ENCODE measurements at places on chromosomes 2 and 18.
A peak's percentile ranks its signal among the peaks of the same experiment; 100 is the strongest.

DNA sequence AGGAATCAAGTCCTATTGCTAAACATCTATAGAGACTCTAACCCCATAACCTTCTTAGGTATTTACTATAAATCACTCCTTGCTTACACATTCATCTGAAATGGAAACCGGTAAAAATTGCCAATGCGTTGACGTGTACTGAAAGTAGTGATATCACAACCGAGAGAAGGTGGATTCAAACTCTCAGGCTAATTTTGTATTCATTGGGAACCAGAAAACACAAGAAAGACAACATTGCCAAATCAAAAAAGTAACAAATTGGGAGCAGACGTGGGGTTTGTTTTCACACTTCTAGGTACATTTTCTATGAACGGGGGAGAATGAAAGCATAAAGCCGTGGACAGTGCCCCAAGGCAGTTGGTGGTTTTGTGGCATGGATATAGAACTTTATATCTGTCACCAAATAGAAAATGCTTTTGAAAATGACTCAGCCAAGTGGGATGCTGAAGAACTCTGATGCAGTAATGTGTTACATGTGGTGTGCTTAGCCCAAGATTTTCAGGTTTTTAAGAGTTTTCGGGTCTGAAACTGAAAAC, 155.1 kb upstream of the RASGRP3 start:
- DNase-seq, result no peak

DNA sequence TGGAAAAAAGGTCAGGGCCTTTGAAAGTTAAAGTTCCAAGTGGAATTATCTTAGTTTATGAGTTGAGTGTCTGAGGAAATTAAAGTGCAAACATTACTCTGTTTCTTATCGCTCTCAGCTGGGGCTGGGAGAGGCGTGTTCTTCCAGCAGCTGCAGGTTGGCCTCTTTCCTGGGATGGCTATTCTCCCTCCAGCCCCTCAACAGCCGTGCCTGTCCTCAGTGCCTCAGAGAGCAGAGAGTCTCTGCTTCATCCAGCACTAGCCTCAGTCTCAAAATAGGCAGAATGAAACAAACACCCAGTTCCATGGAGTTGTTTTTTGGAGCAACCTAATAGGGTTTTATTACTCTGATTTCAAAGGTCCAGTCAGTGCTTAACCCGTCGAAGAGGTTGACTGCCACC, 298.1 kb downstream of the GALR1 start:
- no peak for DNase-seq

DNA sequence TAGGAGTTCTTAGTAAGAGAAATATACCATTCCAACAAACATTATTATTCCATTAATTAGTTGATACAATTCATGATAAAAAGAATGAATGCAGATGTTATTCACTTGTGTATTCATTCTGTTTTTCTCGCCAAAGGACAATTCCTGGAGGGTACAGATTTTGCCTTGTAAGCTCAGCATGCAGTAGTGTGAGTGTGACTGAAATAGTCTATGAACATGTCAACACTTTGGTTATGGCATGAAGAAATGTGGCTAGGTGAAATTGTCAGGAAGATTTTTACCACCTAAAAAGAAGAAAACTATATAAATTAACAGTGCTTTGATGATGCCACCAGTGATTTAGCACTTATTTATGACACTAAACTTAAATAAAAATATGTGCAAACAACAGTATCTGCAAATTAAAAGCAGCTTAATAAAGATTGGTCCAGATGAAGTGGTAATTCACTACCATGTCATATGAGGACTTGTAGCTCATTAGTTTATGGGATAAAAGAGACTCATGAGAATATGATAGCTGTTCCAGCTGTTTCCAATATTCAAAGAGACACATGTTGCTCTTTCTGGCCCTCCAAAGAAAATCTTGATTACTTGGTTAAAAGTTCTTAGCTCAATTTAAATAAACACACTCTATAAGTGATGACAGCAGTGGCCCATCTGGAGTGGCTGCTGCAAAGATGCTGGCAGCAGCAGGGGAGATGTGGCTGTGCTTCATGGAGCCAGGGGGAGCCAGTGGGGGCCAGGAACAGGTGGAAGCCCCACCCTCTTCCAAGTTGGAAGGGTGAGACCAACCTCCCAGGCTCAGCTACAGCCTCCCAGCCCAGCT, 165.0 kb downstream of the CDH19 start:
- no peak for DNase-seq

DNA sequence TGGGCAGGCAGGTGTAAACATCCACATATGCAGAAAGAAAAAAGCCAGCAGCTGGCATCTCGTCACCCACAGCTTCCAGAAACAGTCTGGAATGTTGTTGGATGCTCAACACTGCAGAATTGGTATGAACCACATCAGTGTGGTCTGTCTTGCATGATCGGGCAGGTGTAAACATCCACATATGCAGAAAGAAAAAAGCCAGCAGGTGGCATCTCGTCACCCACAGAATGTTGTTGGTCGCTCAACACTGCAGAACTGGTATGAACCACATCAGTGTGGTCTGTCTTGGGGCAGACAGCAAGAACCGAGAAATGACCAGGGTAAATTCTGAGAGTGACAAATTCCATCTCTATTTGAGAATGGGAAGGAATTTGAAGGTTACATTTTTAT, 39.6 kb downstream of the DOCK10 start:
- no peak for DNase-seq

DNA sequence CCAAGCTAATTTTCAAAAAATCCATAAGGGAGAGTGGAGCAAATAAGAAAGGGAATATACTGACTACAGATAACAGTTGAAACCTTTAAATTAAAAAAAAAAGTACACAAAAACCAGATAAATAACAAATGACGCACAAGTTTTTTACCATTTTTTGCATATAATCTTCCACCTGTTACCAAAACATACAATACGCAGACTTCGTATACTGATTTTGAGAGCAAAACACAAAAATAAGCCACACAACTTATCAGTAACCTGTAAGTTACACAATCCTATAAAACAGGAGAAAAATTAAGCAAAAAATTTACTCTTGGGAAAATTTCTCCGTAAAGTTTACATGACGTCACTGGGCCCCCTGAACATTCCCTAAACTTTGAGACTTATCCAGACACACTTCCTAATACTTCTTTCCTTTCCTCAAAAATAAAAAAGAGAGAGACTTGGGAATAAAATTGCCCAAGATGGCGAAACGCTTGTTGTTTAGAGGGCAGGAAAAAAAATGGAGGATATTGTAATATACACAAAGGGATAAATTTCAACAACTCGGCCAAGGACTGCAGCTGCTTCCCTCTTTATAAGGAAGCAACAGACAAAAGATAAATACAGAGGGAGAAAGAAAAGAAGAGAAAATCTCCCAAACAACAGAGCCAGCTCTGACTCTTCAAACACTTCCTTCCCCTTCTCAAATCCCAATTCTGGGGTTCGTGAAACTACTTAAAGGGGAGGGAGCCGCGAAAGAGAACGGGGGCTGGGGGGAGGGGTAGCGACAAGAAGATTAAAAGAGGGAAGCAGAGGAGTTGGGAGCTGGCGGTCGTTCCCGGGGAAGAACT, 1.6 kb downstream of the BAZ2B start:
- no peak for DNase-seq

DNA sequence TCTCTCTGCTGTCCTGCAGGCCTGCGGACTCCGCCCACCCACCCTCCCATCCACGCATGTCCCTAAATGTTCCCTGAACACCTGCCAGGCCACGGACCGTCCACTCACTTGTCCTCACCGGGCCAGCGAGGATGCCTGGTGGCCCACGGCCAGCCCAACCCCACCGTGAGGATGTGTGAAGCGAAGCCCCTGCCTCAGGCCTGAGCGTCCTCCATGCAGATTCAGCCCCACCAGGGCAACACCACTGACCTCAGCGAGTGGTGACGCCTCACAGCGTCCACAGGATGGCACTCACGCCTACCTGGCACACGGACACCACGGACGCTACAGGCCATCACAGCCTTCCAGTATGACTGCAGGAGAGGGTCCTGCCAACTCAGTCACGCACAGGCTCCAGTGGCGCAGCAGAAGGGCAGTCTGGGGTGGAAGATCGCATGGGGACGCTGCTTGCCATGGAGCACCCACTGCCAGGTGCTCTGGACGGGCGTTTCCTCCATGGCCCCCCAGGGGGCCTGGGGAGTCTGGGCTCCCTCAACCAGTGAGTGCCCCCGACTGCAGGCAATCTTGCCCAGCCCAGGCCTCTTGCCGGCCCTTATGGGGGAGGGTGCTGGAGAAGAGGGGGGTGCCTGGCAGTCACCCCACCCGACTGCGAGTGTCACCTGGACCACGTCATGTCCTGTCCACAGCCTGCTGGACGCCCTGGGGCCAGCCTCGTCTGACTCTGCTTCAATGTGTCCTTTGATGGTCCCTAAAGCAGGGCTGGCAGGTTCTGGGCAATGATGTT, 25.4 kb downstream of the HDAC4 start:
- DNase-seq, result no peak

- no peak for DNase-seq
Observed at GRCh38 chr18:61335684-61336555, 2.7 kb downstream of the CDH20 start.

DNA sequence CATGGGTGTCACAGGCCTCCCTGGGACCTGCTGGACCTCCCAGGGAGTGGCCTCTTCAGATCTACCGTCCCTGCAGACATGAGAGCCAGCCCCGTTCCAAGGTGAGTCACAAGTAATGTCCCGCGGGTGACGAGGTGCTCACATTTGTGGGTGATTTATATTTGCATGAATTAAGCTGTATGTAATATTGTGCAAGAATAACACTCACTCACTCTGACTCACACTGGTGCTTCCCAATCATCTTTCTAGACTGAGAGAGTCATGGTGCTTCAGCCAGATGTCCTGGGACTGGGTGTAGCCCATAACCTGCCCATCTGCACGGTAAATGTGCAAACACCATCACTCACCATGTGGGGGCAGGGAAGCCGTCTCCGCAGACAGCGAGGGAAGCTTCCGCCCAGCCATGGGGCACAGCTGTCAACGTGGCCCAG, 347.5 kb upstream of the SALL3 start:
- peak; percentile 59 for DNase-seq

DNA sequence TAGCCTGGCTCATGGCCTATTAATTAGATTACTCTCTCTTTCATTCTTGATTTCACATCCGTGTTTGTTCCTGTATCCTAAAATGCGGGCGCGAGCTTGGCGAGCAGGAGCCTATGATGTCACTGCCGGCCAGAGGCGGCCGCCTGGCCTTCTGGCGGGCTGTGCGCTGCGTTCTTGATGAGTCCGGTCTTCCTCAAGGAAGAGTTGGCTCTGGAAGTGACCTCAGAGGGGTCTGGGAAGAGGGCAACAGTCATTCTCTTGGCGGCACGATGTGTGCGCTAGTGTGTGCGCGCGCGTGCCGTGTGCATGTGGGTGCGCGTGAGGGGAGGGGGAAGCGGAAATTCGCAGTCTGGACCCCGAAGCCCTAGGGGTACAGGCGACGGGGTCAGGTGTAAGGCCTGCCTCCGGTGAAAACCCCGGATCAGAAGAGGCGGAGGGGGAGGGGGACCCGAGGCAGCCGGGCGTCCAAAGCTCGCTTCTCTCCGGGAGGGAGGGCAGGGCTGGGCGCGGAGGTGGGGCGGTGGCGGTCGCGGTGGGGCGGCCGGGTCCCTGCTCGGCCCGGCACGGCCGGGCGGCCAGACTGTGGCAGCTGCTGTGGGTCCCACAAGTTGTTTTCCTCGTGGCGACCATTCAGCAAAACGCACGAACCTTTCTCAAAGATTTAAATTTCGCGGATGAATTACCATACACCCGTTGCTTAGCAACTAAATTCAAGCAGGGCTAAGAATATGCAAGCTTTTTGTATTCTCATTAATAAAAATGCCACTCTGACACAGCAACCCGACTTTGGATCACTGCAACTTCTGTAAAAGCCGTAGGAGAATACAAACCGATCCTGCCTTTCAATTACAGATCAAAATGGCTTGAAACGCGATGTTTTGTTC, 8.4 kb downstream of the POU3F3 start:
- no peak for DNase-seq

GRCh38 chr2:30218814-30219213, 12.5 kb upstream of the LBH start:
- no peak for DNase-seq

DNA sequence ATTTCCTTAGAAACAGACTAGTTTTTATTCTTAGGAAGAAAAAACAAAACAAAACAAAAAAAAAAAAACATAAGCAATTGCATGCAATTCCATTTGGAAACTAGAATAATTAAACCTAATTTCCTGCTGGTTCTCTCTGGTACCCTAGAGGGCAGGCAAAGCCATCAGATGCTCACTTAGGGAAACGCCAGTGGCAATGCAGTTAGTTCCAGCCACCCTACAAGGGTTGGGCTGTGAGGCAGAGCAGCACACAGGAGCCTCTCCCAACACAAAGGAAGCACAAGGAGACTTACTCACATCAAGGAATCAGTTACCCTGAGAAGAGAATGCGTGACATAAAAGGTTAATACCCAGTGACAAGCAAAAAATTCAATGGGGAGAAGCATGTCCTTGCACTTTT, 28.8 kb downstream of the CCDC93 start:
- DNase-seq, result no peak

GRCh38 chr2:119730671-119731177, 29.0 kb upstream of the PTPN4 start:
- DNase-seq, result no peak

GRCh38 chr2:218125626-218126080, at the start of gene CXCR2:
CXCR2 (plus strand) TSS chr2:218126028; CDS start chr2:218134802, 8,774 bp downstream.
- DNase-seq, result no peak

- no peak for DNase-seq
Observed at GRCh38 chr18:59876310-59876626, 23.5 kb upstream of the PMAIP1 start.
